ENCODE measurements at places on chromosomes 7 and 10.

DNA sequence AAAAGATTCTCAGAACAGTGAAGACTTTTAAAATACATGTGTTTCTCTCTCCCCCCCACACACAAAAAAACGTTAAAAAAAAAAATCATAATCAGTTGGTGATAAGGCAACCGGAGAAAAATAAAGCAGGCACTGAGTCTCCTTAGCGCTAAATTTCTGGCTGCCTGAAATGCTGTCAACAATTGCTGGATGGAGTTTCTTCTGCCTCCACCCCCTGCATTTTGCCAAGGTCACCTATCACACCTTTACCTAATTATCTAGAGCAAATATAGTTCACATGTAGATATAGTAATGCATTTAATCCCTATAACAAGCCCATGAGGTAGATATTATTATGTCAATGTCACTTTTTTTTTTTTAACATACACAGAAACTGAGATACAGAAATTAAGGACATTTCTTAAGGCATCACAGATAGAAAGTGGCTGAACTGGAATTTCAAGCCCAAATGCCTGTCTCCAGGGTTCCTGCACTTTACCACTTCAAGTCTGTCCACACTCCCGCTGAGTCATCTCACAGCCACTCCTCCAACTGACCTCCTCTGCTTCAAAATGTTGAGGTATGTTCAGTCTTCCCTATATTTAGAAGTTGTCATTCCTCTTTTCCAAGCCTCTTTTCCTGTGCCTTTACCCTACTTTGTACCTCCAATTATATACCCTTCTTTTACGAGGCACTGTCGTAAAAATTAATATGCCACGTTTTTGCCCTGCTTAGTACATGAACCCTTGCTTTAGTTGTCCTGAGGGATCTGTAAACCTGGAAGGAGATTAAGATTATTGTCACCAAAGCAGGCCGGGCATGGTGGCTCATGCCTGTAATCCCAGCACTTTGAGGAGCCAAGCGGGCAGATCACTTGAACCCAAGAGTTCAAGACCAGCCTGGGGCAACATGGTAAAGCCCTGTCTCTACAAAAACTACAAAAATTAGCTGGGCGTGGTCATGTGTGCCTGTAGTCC lies 72.8 kb upstream of the MPP7 start:
- no peak for DNase-seq

- no peak for DNase-seq
These were observed 43.6 kb upstream of the LRRTM3 start for GRCh38 chr10:66882271-66882670.

- no peak for DNase-seq
These were observed 208.6 kb downstream of the SKAP2 start for GRCh38 chr7:26655781-26656180.

DNA sequence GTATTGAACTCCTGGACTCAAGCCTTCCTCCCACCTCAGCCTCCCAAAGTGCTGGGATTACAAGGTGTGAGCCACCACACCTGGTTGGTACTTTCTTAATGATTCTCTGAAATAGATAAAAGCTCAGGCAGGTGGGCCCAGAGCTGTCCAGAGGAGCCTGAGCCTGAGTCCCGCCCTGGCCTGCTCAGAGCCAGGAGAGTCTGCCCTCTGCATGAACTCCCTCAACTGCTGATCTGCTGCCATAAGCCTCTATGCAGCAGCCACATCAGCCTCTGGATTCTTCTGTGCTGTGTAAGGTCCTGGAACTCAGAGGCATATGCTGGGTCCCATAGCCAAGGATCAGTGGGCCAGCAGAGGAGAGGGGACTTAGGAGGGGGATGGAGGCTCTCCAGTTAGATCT lies 23.1 kb upstream of the DDIT4 start:
- DNase-seq: no peak

DNA sequence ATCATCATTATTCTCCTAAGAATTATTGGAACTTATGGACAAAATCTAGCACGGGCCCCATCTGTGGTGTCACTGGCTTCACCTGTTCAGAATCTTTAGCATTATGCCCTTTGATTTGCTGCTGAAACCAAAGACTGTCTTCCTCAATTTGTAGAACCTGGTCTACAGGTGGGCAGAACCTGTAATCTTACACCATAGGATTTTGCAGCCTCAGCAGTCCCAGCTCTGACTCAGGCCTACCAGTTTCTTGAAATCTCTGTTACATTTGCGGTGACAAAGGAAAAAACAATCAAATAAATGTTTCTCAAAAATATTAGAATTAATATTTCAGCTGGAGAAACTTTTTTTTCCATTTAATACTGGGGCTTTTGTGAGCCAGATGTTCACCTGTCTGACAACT lies 86.1 kb downstream of the EPDR1 start:
- no peak for DNase-seq

DNA sequence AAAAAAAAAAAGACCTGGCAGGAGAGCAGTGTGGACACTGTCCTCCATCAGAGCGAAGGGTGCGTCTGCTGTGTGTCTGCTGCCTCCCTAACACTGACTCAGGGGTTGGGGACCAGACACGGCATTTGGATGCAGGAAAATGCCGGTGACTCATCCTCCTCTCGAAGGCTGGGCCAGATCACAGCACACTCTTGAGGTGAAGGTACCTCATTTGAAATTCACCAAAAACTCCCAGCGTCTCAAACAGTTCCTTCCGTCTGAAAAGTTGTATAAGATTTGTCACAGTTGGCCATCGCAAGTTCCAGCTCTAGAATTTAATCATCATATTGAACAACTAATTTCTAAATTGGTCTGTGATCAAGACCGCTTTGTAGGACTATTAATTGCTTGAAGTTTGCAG lies 118.1 kb upstream of the LYZL2 start:
- no peak for DNase-seq

- DNase-seq: no peak
These were observed 71.9 kb upstream of the DIP2C start for GRCh38 chr10:761376-761775.

GRCh38 chr7:95636140-95636940 lies 40.0 kb upstream of the PDK4 start:
- no peak for DNase-seq

DNA sequence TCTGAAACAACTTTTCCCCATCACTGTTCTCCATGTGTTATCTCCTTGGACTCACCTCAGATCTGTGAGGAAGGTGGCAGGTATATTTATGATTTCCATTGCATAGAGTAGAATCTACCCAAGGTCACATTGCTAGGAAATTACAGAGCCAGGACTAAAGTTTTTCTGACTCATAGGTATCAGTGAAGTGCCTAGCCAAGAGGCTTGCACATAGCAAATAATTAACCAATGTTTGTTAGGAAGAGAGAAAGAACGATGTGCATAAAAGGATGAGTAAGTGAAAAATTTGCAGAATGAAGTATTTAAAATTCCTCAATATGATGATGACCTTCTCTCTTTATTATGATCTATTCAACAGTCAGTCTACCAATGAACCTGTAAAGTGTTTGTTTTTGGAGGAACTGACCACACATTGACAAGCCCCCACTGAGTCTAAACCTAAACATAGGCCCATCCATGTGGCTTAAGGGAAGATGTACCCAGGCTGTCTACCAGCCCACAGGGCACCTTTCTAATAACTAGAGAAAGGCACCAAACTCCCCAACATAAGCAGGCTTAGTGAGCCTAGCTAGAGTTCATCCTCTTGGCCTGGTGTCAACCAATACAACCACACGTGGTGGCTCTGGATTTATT lies 252.9 kb upstream of the ZMIZ1 start:
- DNase-seq: no peak

- no peak for DNase-seq
These were observed 29.1 kb upstream of the FAM20C start for GRCh38 chr7:163298-163695.

DNA sequence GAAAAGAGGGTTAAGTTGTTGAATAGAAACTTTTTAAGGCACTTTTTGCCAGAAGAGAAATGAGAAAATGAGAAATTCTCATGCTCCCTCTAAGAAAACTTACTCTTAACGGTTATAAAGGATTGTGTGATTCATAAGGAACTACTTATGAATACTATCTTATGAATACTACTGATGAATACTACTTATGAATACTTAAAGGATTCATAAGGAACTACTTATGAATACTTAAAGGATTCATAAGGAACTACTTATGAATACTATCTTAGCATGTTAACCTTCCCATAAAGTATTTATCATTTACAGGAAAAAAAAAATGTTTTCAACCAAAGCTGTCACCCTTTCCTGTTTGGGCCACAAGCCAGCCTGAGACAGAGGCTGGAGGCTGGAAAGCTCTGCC lies 53.1 kb upstream of the UCN3 start:
- no peak for DNase-seq

GRCh38 chr10:130864961-130865818 lies 446.3 kb downstream of the TCERG1L start:
- DNase-seq: no peak

DNA sequence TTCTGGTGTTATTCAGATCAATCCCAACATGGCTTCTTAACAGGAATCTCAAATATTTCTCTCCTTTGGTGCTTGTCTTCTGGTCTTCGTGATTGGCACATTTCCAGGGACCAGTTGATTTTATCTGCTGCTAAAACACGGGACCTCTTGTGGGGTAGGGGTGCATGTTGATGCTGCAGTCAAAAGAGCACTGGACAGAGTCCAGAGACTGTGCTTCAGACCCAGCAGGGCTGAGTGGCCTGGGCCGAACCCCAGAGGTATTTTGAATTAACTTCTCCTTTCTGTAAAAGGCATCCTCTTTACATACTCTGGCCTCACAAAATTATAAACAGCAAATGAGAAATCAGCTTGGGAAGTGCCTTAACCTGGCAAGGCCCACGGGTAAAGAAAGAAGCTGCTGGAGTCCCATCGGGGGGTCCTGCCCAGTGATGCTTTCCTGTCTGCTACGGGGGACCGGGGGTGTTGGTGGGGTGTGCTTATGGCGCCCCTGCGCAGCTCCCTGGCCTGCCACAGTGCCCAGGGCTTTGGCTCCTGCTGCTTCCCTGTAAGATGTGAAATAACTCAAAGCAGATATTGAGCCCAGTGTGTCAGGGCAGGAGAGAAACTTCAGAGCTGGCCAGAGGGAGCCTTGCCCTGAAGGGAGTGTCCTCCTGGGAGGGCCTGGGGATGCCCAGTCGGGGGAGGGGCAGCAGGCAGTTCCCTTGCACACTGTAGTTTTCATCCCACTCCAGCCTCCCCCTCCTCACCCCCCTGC lies 230.5 kb downstream of the TCF7L2 start:
- DNase-seq: no peak

DNA sequence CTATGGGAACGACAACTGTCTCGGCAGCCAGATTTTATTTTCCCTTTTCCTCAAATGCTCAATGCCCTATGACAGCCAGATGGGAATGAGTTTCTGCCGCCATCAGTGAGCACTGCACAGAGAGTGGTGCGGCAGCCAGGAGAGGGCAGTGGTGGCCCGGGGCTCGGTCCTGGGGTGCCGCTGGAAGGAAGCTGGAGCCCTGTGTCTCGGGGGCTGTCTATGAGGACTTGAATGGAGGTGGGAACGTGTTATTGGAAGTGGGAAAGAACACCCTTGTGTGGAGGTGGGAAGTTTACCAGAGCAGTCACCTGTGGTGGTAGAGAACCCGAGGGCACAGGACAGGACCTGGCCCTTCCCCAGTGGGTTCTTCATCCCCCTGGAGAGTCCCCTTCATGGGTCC lies 35.8 kb downstream of the JAKMIP3 start:
- DNase-seq: no peak

DNA sequence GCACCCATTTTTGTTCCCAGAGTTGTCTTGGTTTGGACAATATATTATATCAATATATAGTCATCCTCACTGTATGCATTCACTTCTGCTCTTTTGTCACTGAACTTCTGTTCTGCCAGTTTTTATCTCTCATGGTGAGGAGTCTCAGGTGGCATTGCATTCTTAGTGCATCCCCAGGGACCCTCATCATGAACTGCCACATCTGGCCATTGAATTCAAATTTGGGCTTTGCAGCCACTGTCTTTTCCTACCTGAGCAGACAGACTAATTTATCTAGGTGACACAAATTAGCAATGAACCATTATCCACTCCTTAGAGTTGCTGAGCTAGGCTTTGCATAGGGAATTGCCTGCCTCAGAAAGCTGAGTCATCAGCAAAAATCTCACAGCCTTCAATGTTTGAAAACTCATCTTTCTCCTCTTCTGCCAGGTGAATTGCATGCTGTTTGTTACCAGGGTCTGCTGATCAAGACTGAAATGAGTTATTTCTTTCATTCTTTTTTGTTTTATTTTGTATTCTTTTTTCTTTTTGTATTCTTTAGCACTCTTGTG lies 316.8 kb upstream of the MTPN start:
- DNase-seq: no peak

DNA sequence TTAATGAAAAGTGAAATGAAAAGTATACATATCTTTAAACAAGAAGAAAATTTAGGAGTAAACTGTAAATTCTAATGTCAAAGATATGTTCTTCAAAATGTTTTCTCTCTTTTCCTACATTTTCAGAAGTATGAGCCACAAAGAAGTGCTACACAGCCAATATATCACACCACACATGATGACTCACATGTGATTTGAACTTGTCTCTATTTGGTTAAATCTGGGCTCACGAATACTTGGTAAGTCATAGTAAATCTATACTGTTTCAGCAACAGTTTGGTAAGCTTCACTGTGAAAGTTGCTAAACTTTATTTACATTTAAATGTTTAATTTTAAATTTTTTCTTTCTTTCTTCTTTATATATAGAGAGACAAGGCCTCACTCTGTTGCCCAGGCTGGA lies 380.6 kb upstream of the IGFBP3 start:
- no peak for DNase-seq

- no peak for DNase-seq
These were observed 106.3 kb downstream of the C7orf25 start for GRCh38 chr7:42805601-42806000.

- no peak for DNase-seq
These were observed 96.4 kb downstream of the SLIT1 start for GRCh38 chr10:97089209-97089870.

GRCh38 chr10:93059975-93060886 lies at the start of gene CYP26C1:
Gene CYP26C1, plus strand, starts transcription at chr10:93060798. Its CDS starts 466 bp downstream, at chr10:93061264.
- no peak for DNase-seq

GRCh38 chr10:47140761-47141348 lies 159.1 kb upstream of the GDF10 start:
- DNase-seq: no peak

DNA sequence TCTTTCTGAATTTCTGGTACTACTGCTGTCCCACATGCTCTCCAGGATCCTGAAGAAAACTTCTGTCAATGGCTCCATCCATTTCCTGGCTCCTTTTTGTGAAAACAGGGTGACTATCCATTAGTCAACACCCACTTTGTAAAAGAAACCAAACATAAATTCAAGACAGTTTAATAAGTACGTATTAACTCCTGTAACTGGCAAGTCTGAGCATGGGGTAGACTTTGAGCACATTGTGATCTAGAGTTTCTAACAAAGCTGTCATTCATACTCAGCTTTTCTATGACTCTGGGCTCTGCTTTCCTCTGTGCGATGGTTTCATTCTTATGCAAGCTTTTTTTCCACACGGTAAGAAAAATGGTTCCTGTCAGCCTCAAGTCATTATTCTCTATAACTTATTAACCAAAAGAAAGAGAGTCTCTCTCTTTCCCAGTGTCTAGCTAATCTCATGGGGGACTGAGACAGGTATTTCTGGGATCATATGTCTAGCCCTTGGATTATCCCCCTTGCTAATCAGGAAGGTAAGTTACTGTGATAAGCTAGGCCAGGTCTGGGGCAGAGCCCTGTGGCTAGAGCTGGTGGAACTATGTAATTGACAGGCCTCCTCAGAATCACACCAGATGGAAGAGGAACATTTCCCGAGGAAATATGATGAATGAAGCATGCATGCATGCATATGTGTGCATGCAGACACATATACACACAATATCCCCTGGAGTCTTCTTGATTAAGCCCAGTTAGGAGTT lies 98.5 kb downstream of the GNAI1 start:
- DNase-seq: no peak

All from activated CD8-positive, alpha-beta memory T cell treated with anti-CD3 and anti-CD28 coated beads for 48 hours (primary cell).